ENCODE measurements at places on chromosomes 5 and 9. TPM values are rescaled to one million over a fixed set of nuclear protein-coding genes. Genes with fewer than 3 reads are reported as not detected.

Gene PCDHGA12
- total RNA-seq = 4.9 TPM

Gene HTR1A
- not detected for total RNA-seq

Gene NR2F1-AS1
- total RNA-seq = 0.22 TPM

Gene PPP3R2
- not detected for total RNA-seq

Gene CKMT2
- total RNA-seq = 1,933 TPM

Gene ZNF618
- total RNA-seq = 2.0 TPM

Gene CARTPT
- not detected for total RNA-seq

Gene RANBP3L
- total RNA-seq = 0.38 TPM

Gene GHR
- 12.8 TPM for total RNA-seq

Gene MRPL50
- total RNA-seq = 16.5 TPM

Gene ANKS6
- 3.0 TPM for total RNA-seq
